ENCODE measurements at places on chromosomes 3 and 15.

GRCh38 chr3:37992271-37993066, 1.9 kb downstream of the VILL start:
- DNase-seq: no peak

DNA sequence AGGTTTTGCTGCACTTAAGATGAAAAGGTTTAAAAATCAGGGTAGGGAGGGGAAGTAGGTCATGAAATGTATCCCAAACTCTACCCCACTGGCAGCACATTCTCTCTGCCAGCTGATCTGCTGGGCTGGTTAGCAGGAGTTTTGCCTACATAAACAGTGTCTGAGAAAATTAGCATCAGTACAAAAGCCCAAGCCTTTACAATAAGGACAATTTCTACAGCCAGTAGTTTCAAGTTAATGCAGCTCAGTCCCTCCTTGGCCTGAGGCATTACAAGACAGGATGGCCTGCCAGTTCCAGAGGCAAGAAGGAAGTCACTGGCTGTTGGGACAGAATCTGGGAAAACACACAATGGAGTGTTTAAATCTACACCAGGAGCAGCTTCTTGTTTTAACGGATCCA, 32.8 kb downstream of the NCEH1 start:
- no peak for DNase-seq

- no peak for DNase-seq
Measured at GRCh38 chr3:107704477-107704876, 181.7 kb downstream of the BBX start.

GRCh38 chr3:175807175-175807574, 948.0 kb downstream of the NAALADL2 start:
- DNase-seq: no peak

- no peak for DNase-seq
Measured at GRCh38 chr15:87477737-87478686, 778.5 kb downstream of the NTRK3 start.

GRCh38 chr3:122533480-122533879, 18.7 kb upstream of the KPNA1 start:
- DNase-seq: no peak

GRCh38 chr15:94056314-94056713, 175.0 kb upstream of the MCTP2 start:
- DNase-seq: no peak

DNA sequence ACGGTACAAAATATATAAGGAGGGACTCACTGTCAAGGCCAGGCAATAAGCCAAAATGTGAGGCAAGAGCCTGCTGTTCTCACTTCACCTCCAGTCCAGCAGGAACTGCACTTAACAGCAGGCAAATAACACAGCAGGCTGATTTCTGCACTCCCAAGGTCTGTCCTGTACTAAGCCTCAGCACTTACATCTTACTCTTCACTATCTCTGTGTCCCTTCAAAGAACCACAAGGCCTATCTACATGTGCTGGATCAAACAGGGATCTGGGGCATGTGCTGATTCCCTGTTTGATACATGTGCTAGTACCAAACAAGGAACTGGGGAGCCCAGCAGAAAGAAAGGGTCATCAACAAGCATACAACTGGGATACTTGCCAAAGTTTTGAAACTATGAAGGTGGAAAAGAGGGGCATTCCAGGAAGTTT, 22.2 kb downstream of the UACA start:
- no peak for DNase-seq

GRCh38 chr3:14522129-14522691, 17.9 kb downstream of the GRIP2 start:
- no peak for DNase-seq

GRCh38 chr3:2656806-2657777, 453.1 kb downstream of the IL5RA start:
- no peak for DNase-seq

DNA sequence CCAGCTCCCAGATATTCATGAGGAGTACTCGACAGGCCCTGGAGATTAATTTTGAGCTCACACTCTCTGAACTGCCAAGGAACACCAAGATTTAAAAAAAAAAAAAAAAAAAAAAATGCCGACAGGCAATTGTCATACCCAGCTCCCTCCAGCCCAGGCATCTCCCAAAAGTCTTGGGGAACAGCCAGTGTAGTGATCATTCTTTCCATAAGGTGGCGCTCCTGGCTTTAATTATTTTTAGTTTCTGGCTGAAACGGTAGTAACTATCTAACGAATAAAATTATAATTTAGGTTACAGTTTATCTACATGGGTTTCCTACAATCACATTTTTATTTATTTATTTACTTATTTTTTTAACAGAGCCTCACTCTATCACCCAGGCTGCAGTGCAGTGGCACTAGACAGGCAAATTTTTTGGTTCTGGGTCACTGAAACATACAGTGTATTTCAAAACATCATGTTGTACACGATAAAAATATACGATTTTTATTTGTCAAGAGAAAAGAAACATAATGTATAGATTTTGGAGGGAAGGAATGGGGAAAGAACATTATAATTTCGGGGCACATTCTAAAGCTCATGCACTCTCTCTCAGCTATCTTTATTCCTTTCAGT, 157.3 kb downstream of the ADAMTS9 start:
- no peak for DNase-seq

DNA sequence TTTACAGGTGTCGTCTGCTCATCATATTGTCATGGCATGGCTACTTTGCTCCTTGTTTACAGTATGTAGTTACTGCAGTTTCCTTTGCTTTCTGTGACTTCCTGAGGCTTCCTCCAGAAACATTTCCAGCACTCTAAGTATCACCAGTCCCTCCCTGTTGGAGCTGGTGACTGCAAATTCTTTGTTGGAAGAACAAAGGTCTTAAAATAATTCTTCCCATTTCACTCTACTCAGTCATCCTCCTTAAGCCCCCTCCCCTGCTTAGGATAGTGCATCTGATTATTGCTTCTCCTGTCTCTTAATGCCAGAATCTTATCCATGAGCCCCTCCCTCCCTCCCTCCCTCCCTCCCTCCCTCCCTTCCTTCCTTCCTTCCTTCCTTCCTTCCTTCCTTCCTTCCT, 72.0 kb downstream of the C3orf38 start:
- no peak for DNase-seq

DNA sequence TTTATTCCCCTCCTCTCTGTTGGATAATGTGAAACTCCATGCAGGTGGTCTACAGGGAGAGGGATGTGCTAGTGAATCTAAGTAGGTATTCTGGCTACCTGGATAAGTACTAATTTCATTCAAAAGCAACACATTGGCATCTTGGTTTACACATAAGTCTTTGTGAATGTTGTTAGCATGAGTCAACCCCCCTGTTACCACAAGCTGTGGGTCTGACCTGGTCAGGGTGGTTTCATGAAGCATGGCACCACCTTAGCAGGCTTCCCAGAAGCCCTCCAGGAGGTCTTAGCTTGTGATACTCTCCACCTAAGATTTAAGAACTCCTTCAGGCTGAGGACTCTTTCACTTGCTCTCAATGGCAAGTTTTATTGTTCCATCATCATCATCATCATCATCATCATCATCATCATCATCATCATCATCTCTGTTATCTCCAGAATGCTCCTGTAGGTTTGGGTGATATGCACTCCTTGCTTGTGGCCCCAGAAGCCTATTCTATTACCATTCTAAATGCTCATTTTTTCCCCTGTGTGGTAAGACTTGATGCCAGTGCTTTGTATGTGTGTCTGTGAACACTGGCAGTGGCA, 62.8 kb downstream of the EPHB1 start:
- no peak for DNase-seq

GRCh38 chr3:112782491-112782890, 64.2 kb downstream of the CD200R1L start:
- DNase-seq: no peak

DNA sequence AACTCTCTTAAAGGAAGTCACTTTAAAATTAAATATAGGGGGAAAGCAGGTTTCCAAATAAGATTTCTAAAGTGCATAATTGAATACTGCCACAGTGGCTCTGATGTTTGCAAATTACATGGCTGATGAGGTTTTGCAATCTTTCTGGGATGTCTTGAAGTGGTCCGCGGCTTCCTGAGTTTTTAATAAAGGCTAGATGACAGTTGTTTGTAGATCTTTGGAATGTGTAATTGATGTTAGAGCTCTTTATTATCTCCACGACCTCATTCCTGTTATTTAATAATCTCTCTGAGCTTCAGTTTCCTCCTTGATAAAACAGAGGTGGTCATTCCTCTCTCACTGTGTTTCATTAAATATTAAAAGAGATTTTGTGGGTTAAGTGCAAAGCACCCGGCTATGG, 27.0 kb upstream of the CEMIP start:
- no peak for DNase-seq

- DNase-seq: no peak
Measured at GRCh38 chr3:78706906-78707523, 1060.8 kb downstream of the ROBO1 start.

- DNase-seq: no peak
Measured at GRCh38 chr15:82621970-82622369, 25.2 kb downstream of the CPEB1 start.

GRCh38 chr3:15810702-15811101, 12.9 kb upstream of the ANKRD28 start:
- DNase-seq: no peak

DNA sequence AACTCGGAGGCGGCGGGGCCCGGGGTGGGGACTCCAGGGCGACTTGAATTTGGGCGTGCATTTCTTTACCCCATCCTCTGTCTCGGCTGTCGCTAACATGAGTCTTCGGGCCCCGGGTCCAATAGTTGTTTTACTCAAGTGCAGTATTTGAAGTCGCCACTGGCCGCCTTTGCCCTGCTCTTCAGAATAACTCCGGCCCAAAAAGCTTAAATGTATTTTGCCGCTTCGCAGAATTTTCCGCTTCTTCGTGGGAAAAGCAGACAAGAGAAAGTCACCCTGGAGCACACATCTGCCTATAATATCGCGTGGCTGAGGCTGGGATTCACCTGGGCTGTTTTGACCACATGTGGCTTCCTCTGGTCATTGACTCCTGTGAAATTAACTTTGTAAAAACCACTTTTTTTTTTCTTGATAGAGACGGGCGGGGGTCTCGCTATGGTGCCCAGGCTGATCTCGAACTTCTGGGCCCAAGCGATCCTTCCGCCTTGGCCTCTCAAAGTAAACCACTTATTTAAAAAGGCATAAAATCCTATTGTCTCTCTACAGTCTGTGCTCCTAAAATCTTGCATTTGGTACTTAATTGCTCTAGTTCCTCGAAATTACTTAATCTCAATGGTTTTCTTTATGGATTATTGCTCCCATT, 676 bp downstream of the CNOT10 start:
- no peak for DNase-seq

DNA sequence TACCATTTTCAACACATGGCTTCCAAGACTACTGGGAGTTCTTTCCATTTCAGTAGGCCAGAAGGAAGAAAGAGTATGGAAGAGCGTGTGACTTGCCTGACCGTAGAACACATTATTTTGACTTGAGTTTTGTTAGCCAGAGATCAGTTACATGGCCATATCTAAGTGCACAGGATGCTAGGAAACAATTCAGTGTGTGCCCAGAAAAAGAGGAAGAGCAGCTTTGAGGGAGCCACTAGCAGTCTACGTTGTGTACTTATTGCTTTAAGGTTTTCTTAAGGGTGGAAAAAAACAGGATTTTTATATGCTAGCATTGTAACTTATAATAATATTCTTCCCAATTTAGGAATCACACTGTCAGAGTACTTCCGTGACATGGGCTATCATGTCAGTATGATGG, 44.1 kb upstream of the GRAMD1C start:
- no peak for DNase-seq

DNA sequence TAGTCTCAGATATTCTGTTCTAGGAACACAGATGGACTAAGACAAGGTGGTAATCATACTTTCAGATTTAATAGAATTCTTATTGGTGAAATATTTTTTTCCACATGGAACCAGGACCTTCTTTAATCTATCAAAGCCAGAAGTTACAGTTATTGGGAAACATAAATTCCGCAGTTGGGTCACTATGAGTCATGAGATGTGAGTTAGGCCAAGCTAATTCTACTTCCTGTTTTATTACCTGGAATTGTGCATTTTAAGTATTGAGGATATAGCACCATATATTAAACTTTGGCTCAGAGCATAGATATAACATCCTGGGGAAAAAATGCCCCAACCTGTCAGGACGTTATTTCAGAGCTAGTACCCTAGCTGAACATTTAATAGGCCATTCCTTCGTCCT, 96.4 kb upstream of the P3H2 start:
- DNase-seq: no peak

- no peak for DNase-seq
Measured at GRCh38 chr3:193506921-193507320, 47.8 kb downstream of the ATP13A4 start.

DNA sequence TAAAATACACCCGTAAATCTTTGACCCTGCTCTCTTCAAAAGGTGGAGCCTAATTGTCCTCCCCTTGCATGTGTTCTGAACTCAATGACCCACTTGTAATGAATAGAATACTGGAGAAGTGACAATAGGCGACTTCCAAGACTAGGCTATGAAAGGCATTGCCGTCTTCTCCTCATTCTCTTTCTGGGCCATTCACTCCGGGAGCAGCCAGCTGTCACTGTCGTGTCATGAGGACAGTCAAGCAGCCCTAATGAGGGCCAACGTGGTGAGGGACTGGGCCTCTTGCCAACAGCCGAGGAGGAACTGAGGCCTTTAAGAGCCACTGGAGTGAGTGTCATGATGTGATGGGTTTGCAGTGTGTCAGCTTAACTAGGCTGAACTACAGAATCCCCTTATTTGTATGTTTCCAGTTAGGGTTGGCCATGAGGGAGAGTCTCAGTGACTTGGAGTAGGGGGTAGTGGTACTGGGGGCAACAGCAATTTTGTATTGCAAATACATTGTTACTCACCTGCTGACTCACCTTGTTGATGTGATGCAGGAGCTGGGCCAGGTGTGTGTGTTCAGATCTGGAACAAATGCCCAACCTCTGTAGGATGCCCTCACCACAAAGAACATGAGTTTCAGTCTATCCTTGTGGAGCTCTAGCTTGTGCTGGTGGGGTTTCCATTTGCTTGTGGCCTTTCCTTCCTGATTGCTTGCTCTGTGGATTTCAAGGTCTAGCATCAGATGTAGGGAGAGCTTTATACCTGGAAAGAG, 188.5 kb upstream of the PROK2 start:
- DNase-seq: no peak

- no peak for DNase-seq
Measured at GRCh38 chr15:60568914-60569391, 90.0 kb upstream of the ICE2 start.

- DNase-seq: no peak
Measured at GRCh38 chr3:116947809-116948208, 238.2 kb downstream of the TUSC7 start.

- DNase-seq: no peak
Measured at GRCh38 chr15:93144463-93145236, 55.6 kb upstream of the RGMA start.

- DNase-seq: no peak
Measured at GRCh38 chr3:10995871-10996270, 3.3 kb downstream of the SLC6A1 start.

All from stimulated activated CD4-positive, alpha-beta T cell treated with anti-CD3 and anti-CD28 coated beads, Interleukin-4, amount 100 ng/mL, for 24 hours (primary cell).